ENCODE measurements at places on chromosomes 3 and 15.

DNA sequence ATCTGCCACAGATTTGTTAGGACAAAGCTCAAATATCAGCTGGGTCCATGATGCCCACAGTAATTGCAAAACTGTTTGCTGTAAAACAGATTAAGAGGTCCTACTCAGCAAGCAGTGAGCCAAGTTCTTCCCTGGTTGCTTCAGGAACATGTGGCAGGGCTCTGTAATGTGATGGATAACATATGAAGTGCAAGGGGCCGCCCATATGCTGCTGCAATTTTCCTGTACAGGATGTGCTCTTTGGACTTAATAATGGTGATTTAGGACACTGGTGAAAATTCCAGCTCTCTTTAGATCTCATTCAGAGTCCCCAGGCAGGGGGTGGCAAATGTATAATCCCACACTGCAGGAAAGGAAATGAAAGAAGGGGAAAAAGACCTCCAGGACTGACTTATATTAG lies 289.4 kb downstream of the LSAMP start:
- no peak for DNase-seq

DNA sequence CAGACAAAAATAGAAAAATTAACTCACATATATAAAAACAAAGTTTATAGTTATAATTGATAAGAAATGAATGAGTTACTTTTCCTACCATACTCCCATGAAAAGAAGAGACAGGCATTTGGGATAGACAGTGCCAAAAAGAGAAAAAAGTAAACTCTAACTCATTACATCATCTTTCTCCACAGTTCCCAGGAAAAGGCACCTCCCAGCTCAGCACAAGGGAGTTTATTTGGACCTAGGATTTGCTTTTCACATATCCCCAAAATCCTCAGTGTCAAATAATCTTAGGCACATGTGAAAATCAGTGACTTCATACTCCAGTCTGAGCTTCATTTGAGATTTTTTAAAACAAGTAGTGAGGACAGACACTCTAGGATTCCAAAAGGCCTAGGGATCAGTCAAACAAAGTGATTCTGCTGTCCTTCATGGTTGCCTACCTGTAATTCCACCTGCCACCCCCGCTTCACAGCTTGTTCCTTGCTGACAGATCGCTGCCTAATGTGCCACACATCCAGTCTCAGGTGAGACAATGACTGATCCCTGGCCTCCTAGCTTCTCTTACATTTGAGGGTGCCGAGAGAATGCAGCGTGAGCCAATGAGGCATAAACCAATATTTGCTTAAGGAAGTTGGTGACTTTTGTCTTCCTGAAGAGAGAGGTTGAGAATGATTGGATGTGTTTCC lies 573.7 kb downstream of the TBL1XR1 start:
- DNase-seq: no peak

DNA sequence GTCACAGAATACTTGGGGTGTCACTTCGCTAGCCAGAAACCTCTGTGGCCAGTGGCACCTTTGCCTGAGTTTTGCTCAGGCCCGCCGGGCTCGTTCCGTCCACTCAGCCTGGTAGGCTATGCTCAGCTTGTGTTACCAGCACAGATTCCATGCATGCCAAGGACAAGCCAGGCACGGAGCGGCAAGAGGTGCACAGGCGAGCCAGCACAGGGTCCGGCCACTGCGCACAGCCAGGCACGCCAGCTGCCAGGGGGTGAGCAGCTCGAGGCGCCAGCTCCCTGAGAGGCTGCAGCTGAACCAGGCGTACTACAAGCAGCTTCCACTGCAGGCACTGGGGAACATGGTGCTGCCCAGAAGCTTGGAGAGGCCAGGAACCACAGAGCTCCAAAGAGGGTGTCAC lies 14.7 kb downstream of the PCYT1A start:
- no peak for DNase-seq

- DNase-seq: no peak
Measured at GRCh38 chr3:51605938-51606337, 65.1 kb upstream of the TEX264 start.

DNA sequence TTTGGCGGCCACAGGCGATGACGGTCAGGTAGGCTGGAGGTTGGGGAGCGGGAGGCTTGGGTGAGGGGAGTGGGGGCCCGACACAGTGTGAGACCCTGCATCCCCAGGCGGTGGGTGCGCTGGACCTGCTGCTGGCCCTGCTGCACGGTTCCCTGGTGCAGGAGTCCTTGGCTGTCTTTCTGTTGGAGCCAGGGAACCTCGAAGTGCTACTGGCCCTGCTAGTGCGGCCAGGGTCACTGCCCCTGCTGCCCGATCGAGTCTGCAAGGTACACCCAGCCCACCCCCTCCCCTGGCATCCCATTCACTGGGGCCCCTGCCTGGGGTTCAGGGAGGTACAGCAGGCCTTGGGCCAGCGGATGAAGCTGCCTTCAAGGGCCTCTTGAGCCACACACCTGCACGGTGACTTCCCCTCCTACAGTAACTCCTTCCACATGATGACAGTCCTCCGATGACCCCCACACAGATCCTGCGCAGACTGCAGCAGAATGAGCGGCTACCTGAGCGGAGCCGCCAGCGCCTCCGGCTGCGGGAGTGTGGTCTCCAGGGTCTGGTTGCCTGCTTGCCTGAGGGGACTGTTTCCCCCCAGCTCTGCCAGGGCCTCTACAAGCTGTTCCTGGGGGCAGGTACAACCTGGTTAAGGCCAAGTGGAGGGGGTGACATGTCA lies 19.5 kb downstream of the NBEAL2 start:
- no peak for DNase-seq

GRCh38 chr15:94352636-94353487 lies 121.5 kb downstream of the MCTP2 start:
- DNase-seq: no peak

- DNase-seq: no peak
Measured at GRCh38 chr3:50217681-50218080, 12.6 kb downstream of the SLC38A3 start.

GRCh38 chr15:72934921-72935320 lies 117.3 kb upstream of the NEO1 start:
- DNase-seq: no peak

All from GDM1 (cell line).